B cell (primary cell): ENCODE measurements at places on chromosomes 7 and 10.

GRCh38 chr7:1052031-1052818 is 7.9 kb downstream of the GPR146 start:
- no peak for DNase-seq

DNA sequence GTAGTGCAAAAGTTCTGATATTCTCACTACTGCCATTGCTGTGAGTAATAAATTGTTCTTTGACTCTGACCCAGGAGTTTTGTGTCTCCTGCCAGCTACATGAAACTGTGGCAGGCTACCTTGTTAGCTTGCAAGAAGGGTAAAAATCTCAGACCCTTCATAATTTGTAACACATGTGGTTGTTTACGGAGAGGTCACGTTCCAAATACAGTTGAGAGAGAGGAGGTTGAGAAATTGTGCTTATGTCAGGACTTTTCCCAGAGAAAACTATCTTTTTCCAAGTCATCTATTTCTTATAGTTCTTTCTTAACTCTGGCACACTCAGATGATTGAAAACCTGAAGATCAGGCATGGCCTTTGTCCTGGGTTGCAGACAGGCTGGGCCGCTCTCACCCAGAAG is 114.4 kb upstream of the SVIL start:
- DNase-seq: no peak

GRCh38 chr10:5891009-5891408 is 966 bp downstream of the FBH1 start:
- no peak for DNase-seq

DNA sequence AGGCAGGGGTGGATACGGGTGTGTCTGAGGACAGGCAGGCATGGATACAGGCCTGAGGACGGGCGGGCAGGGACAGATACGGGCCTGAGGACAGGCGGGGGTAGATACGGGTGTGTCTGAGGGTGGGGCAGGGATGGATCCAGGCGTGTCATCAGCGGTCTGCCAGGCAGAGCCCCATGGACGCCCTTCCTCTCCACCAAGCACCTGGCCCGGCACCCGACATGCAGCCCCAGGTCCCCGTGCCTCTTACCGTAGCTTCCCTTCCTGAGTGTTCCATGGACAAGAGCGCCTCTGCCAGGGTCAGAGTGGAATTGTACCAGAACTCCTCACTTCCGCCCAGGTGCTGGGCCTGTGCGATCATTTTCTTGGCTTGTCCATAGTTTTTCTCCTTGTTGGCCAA is 74.6 kb upstream of the NKX6-2 start:
- no peak for DNase-seq

DNA sequence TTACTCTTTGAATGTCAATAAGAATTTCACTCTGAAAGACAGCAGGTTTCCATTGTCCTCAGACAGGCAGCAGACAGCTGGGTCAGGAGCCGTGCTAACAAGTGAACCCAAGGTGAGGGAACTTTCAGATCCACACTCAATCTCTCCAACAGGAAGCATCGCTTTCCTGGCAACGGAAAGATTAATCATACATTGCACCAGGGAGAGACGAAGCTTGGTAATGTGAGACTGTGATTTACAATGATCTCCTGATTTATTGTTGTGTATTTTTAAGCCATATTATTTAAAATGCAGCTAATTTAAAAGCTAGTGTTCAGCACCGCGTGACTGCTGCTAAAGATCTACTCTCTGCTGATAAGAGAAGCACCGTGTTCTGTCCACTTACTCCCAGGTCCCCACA is 17.5 kb upstream of the NOM1 start:
- no peak for DNase-seq

DNA sequence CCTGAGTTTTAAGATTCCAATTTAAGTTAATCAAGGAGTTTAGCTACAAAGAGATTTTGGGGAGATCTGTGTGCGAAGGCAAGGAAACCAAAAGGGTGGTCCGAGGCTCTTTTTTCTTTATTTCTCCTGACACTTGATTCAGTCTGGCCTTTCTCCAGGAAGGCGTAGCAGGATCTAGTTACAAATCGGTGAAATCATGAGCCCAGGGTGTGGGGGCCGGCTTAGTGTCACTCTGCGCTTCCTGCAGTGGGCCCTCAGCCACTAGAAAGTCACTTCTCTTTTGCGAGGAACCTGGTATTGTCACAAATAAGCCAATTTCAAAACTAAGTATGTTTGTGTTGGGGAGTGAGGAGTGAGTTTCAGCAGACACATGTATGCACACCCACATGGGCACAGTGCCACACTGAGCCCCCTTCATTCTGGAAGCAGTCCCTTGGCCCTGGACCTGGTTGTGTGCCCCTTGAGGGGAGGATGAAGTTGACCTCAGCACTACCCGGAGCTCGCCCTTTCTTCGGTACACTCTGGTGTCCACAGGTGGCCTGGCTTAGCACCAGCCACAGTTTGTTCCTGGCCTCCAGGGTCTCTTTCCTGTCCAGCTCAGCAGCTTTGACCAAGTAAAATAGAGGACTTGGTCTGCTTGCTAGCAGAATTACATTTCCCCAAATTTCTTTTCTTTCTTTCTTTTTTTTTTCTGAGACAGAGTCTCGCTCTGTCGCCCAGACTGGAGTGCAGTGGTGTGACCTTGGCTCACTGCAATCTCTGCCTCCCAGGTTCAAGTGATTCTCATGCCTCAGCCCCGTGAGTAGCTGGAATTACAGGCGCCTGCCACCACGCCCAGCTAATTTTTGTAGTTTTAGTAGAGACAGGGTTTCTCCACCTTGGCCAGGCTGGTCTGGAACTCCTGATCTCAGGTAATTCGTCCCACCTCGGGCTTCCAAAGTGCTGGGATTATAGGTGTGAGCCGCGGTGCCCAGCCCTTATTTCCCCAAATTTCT is 84.0 kb upstream of the BTBD16 start:
- no peak for DNase-seq

DNA sequence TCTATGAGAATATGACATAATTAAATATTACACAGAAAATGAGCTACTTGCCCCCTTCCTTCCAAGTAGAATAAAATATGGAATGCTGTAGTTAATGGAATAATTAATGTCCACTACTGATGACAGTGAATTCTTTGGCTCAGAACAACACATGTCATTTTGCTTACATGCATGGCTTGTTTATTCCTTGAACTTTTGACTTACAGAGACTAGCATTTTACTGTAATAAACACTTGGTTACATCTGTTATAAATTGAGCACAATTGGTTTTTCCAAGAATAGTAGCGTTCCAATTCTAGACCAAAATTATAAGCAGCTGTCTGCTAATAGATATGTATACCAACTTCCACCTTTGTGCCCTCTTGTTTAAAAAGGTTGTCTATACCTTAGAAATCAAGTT is 286.7 kb downstream of the OTUD1 start:
- no peak for DNase-seq

DNA sequence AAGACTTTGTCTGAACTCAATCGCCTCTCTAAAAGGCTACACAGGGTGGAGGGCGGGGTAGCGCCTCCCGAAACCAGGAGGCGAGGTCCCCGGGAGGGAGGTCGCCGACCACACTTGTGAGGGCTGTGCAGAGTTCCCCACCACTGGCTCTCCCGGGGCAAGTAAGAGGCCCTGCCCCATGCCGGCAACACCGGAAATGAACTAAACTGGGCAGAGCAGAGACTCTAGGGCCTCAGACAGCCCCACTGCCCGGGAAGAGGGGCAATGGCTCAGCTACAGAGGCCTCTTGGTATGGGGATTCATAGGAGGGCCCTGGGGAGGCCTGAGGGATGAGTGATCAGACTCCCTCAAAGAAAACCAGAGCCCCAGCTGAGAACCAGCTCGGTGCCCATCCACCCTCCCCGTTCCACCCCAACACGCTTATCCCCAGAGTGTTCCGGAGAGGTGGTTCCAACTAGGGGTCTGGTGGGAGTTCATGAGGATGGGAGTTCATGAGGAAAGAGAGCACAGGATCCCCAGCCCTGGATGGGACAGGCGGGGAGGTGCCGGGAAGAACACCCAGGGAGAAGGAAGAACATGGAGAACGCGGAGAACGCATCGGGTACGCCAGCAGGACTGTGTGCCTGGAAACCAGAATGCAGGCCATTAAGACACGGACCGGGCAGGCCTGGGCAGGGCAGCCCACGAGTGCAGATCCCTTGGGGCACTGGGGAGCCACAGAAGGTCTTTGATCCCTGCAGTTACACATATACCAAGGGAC is 89.4 kb upstream of the MYL10 start:
- no peak for DNase-seq

DNA sequence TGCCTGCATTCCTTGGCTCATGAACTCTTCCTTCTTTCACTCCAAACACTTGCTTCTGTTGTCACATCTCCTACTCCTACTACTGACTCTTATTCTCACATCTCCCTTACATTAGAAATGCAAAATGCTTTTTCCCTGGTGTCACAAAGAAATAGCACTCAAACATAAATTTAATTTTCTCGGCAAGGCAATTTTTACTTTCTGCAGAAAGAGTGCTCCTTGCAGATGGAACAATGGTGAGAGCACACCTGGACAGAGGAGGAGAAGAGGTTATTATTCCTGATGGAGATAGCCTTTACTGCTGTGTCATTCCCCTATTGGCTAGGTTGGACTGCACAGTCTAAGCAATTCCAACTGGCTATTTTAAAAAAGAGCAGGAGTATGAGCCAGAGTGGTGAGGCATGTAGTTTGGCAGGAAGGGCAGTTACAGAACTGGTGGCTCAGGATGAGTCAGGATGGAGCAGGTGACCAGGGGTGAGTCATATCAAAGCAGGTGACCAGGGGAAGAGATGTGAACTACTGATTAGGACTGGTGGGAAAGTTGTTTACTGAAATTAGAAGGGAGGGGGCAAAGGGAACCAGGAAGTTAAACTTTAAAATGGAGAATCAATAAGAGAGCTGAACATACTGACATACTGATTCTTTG is 52.9 kb downstream of the CYP2C9 start:
- DNase-seq: no peak

GRCh38 chr7:108451296-108451848 is 4.9 kb downstream of the NRCAM start:
- DNase-seq: no peak
